ENCODE measurements at places on chromosomes 6 and 20. TPM values are rescaled to one million over a fixed set of nuclear protein-coding genes. Genes with fewer than 3 reads are reported as not detected.

The MUC22 gene
- total RNA-seq: not detected

GRCh38 chr6:20070047-20070446 is 142.2 kb downstream of the MBOAT1 start:
- DNase-seq: no peak

- DNase-seq: no peak
Measured at GRCh38 chr6:111724039-111724438, 118.4 kb upstream of the TRAF3IP2 start.

GRCh38 chr20:51497542-51498467 is 44.7 kb downstream of the NFATC2 start:
- peak; percentile 80 for DNase-seq

The FKBP1C gene
- total RNA-seq: 3.6 TPM

DNA sequence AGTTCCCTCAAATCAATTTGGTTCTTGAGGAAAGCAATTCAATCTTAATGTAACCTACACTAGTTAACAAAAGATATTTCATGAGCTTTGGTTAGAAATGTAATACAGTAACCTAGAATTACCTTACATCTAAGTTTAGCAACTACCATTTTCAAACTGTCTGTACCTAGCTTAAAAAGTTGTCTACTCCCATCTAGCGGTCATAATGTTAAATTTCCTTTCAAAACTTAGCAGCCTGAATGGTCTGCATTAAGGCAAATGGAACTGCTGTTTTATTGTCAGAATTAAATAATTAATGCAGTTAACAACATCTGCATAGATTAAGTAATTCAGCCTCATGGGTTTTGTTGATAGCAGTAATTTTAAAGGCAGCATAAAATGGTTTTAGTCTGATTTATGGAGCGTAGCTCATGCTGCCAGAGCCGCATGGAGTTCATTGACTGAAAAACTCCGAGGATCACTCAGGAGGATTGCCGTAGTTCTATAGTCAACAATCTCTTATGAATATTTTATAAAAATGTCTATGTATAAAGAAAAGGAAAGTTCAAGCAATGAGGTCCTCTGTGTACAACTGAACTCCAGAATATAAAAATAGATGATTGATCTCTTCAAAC is 485.4 kb upstream of the MANEA start:
- no peak for DNase-seq

The BEND6 gene
- total RNA-seq: not detected

GRCh38 chr6:169289257-169289618 is 35.6 kb upstream of the THBS2 start:
- DNase-seq: no peak

DNA sequence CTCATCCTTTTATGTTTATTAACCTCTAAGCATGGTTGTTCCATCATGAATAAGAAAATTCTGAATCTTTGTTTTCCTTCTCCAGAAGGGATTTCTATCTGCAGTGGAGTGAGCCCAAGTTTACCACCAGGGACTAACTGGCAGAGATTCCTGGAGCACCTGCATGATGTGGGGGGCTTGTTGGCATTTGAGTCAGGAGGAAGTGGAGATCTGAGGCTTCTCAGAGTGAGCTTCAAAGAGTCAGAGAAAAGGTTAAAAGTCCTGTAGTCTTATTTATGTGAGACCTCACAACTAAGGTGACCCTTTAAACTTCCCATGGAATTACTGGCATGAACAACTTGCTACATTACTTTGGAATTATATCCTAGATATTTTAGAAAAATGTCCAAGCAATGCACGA is 138.1 kb upstream of the SLC24A3 start:
- DNase-seq: no peak

The POM121L2 gene
- total RNA-seq: not detected

GRCh38 chr6:15264412-15264811 is 18.5 kb downstream of the JARID2 start:
- DNase-seq: no peak

The TMEM63B gene
- total RNA-seq: 17.8 TPM

- DNase-seq: no peak
Measured at GRCh38 chr6:73879501-73880293, 183.7 kb downstream of the CD109 start.

DNA sequence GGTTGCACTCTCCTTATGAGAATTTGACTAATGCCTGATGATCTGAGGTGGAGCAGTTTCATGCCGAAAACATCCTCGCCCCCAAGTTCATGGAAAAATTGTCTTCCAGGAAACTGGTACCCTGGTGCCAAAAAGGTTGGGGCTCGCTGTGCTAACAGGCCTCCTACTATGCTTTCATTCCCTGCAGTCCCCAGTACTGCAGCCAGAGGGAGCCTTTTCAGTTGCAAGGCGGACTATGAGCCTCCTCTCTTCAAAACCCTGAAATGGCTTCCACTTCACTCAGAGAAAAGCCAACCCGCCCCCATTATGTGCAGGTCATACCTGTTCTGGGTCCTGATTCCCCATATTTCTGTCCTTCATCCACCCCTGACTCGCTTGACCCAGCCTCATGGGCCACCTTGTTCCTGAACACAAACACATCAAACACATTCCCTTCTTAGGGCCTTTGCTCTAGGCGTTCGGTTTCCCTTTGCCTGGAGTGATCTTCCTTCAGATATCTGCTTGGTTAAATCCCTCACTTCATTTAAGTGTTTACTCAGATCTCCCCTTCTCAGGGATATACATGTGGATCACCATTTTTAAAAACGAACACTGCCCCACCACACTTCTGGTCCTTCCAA is 173.7 kb downstream of the PHACTR1 start:
- DNase-seq: peak; percentile 71

The MCHR2 gene
- total RNA-seq: not detected

- no peak for DNase-seq
Measured at GRCh38 chr6:148723484-148723883, 23.3 kb upstream of the UST start.

The GSTA1 gene
- total RNA-seq: not detected

DNA sequence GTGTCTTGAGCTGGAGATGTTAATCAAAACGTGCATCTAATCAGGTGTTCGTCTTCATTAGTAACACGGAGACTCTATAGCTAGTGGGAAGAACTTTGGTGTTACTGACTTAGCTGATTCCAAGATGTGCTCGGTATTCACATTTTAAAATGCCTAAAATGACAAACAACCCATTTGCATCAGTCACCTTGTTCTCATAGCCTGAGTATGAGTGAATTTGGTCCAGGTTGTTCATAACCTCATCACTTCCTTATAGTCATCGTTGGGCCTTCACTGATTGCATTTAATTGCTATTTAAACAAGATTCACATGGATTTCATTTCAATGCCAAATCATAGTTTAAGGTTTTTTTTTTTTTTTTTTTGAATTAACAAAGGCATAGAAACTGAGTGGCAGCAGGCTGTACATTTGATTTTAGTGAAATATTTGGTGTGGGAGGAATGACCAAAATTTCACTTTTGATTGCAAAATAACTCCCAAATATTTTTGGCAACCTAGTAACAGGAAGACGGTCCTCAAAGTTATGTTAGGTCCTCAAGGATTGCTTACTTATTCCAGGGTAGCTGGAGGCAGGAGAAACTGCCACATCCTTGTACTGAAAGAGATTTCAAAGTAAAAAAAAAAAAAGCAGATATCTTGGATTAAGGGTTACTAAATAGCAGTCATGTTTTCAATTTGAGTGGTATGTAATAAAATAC is 104.7 kb downstream of the JARID2 start:
- no peak for DNase-seq

The WFDC13 gene
- total RNA-seq: not detected

GRCh38 chr20:37590938-37591490 is 63.3 kb upstream of the BLCAP start:
- DNase-seq: no peak

DNA sequence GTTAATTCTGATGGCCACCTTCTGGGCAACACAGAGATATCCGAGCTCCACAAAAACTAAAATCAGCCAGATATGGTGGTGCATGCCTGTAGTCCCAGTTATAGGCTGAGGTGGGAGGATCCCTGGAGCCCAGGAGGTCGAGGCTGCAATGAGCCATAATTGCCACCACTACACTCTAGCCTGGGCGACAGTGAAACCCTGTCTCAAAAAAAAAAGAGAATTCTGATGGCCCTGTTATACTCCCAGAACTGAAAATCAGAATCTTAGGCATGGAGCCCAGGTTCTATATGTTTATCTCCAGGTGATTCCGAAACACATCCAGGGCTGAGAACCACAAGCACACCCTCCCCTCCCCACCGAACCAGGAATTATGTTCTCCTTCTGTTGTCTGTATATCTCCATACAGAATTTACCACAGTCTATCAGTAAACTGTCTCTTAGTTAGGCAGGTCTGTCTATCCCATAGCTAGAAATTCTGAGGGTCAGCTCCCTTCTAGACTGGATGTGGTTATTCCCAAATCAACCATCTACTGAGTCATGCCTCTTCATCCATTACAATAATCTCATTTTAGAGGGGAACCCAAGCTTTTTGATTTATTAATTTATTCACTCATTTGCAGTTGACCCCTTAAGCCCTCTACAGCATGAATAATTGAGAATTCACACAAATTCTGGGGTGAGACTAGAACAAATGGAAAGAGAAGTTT is 24.8 kb upstream of the CCND3 start:
- no peak for DNase-seq

The MOXD1 gene
- total RNA-seq: not detected

DNA sequence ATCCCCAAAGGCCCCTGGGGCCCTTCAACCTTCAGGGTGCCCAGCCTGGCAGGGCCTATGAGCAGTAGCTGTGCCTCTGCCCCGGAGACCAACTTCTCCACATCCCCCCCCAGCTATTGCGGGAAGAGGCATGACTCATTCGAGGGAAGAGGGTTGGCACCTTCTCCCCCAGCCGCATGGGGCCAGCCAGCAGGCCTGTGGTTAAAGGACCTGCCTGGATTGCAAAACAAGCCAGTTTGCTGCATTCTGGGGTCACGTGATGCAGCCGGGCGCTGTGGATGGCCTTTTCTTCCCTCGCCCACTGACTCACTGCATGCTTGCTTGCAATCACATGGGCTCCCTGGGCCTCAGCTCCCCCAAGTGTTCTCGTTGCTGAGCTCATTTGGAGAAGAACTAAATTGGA is 182.5 kb downstream of the MAFB start:
- DNase-seq: no peak

GRCh38 chr6:168381726-168382458 is 59.1 kb upstream of the SMOC2 start:
- no peak for DNase-seq

GRCh38 chr6:76166297-76166696 is 93.8 kb upstream of the IMPG1 start:
- no peak for DNase-seq

DNA sequence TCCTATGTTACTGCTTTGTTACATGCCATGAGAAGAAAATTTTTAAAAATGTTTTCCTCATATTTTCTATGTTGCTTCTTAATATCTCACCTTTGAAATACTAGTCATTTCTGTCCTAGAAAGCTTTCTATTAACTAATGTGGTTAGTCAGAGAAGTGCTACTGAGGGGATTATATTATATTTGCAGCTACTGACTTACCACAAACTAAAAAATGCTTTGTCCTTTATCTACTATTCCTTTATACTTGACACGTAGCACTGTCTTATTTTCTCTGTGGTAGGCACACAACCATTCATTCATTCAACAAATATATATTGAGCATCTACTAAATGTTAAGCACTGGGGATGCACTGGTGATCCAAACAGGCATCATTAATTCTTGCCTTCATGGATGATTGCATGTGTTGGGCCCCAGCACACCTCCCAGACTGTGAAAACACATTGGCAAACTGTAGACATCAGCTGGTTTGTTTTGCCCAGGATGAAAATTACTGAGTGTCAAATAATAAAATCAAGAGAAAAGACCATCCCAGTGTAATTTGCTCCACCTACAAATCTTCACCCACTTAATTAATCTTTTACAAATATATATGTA is 10.7 kb upstream of the MLIP start:
- no peak for DNase-seq

The GPX5 gene
- not detected for total RNA-seq

DNA sequence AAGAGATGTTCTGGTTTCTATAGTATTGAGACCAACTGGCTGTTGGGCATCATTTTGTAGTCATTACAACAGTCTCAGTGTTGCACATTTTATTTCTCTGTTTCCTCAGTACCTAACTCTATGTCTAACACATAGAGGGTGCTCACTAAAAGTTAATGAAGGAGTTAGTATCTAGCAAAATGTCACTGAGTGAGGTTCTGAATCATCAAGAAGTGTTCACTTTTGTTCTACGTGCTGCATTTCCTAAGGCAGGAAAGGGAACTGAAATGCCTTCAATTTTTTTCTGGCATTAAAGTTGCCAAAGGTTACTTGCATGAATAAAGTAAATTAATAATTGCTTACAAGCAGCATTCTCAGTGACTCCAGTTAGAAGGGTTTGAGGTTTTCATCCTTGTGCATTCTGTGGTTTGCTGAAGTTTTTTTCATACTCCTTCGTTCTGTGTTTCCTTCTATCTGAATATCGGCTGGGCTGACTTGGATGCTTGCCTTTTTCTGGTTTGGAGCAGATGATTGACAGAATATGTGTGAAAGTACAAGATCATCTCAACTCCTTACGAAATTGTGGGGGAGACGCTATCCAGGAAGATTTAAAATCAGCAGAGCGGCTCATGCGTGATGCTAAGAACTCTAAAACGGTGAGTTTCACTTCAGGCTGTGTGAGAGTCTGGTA is 114.5 kb upstream of the SCGN start:
- DNase-seq: no peak

The MACROD2 gene
- not detected for total RNA-seq

GRCh38 chr20:29873946-29874345 is 1383.5 kb upstream of the DEFB115 start:
- peak; percentile 69 for DNase-seq

The STX7 gene
- 21.1 TPM for total RNA-seq

GRCh38 chr6:43851204-43851865 is 81.3 kb downstream of the VEGFA start:
- no peak for DNase-seq

DNA sequence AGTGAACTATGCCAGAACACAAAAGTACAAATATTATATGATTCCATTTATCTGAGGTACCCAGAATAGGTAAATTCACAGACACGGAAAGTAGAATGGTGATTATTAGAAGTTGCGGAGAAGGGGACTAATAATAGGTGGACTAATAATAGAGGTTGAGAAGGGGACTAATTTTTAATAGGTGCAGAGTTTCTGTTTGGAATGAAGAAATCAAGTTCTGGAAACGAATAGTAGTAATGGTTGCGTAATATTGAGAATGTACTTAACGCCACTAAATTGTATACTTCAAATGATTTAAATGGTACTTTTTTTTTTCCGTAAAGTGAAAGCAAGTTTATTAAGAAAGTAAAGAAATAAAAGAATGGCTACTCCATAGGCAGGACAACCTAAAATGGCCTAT is 33.2 kb downstream of the B4GALT5 start:
- DNase-seq: no peak

GRCh38 chr6:83893024-83893423 is 33.5 kb downstream of the CYB5R4 start:
- DNase-seq: no peak

The LY6G6D gene
- total RNA-seq: not detected

GRCh38 chr20:63224412-63225081 is 8.6 kb upstream of the YTHDF1 start:
- DNase-seq: no peak

GRCh38 chr6:130240232-130240631 is 17.5 kb upstream of the SAMD3 start:
- no peak for DNase-seq

GRCh38 chr20:25529295-25529951 is 55.9 kb downstream of the NINL start:
- no peak for DNase-seq

- no peak for DNase-seq
Measured at GRCh38 chr6:149563203-149563927, 2.8 kb upstream of the GINM1 start.

The HTR1B gene
- total RNA-seq: not detected
